Cerebellar cortex (tissue), 1 donor: ENCODE measurements at places on chromosomes 1 and 21.

DNA sequence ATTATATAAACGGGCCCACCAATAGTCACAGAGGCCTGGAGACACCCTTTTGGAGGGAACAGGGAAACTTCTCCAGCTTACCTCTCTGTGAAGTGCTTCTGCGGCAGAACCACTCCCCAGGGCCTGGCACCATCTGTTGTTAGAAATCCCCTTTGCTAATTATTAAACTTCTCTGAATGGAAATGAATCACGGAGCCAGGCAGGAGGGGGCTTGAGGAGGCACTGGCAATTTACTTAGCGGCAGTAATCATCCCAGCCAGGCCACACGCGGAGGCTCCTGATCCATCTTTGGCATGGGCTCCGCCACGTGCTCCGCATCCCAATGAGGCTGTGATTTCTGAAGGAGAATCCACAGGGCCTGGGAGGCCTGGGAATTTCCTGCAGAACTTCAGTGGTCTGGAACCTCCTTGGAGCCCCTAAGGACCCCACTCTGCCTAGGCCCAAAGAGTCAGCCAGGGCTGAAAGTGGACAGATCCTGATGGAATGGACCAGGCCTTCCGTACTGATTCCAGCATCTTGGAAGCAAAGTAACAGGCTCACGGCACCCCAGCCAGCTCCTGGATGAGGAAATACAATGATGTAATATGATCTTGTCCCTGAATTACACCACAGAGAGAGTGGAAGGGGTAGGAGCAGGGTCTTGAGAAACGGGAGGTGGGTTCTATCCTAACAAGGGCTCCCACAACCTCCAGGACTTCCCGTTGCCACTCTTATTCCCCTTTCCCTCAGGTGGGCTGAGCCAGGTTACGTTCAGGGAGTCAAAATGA, 62.3 kb downstream of the GRIK3 start:
- DNase-seq, result no peak

- DNase-seq, result no peak
Observed at GRCh38 chr1:147760481-147761260, at the start of gene GJA5. Gene GJA5 (minus strand): TSS chr1:147760602. CDS start chr1:147759238, 1,364 bp downstream.

DNA sequence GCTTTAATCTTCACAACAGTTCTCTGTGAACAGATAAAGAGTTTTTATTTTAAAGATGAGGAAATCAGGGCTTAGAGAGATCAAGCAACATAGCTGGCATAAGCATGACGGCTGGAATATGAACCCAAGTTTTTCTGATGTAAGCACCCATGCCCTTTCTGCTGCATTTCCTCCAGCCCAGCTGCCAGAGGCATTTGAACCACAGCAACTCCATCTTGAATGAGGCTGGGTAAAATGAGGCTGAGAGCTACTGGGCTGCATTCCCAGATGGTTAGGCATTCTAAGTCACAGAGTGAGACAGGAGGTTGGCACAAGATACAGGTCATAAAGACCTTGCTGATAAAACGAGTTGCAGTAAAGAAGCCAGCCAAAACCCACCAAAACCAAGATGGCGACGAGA, 90.0 kb downstream of the WDR64 start:
- DNase-seq, result no peak

GRCh38 chr1:198655459-198656121, 16.8 kb downstream of the PTPRC start:
- no peak for DNase-seq

DNA sequence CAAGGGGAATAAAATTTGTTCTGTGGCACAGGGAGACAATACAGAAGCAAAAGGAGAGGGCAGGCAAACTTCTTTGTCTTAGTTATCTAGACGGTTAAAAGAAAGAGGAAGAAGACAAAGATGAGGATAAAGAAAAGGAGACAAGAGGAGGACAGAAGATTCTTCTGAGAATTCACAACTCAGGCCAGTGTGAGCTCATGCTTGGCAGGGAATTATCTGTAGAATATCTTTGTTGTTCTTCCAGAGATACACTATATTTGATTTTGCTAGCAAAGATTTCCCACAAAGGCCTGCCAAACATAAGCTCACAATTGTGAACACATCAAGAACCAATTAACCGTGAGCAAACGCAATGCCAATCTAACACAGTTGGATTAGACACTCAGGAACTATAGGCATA, 21.4 kb downstream of the SLC16A1 start:
- DNase-seq, result no peak

- no peak for DNase-seq
Observed at GRCh38 chr1:101652484-101652883, 344.2 kb downstream of the OLFM3 start.

DNA sequence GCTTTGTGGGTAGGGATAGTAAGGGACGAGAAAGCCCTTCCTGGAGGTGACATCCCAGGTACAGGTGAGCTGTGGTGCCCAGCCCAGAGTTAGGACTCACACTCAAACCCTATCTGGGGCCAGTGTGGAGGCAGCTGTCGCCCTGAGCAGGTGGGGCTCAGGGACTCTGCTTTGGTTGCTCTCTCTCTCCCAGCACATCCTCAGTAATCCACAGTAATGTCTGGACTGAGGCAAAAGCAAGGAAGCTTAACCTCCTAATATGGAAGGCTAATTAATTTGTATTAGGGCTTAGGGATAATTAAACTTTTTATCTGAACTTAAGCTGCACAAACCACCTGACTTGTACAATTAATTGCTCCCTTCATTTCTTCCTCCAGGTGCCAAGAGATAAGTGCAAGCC, 38.2 kb downstream of the DDX20 start:
- DNase-seq, result no peak

DNA sequence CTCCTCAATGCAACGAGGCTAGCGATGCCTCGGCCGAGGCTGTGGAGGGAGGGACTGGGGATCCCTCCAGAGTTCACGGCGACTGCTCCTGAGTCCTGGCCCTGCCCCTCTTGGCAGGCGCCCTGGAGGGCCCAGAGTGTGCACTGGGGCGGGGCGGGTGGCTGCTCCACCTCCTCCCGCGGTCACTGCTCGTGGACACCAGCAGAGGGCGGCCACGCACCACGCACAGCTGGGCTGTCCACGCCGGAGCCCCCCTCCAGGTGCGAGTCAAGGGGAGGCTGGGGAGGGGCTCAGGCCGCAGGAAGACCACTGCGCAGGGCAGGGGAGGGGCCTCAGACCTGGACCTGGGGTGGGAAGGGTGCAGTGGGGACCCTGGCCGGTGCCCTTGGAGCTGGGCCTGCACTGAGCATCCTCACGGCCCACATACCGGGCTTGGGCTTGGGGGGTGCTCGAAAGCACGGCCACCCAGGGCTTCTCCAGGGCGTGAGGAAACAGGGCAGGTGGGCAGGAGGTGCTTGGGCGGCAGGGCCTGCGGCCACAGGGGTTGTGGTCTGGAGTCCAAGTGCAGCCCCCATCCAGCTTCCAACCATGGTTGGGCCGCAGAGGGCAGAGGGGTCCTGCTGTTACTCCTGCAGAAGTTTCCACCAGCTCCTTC, 20.6 kb upstream of the TTC34 start:
- DNase-seq, result peak; percentile 1
